Stimulated activated CD4-positive, alpha-beta T cell treated with anti-CD3 and anti-CD28 coated beads, Interleukin-15, amount 100 ng/mL, for 1 hour (primary cell): ENCODE measurements at places on chromosomes 7 and 10.

DNA sequence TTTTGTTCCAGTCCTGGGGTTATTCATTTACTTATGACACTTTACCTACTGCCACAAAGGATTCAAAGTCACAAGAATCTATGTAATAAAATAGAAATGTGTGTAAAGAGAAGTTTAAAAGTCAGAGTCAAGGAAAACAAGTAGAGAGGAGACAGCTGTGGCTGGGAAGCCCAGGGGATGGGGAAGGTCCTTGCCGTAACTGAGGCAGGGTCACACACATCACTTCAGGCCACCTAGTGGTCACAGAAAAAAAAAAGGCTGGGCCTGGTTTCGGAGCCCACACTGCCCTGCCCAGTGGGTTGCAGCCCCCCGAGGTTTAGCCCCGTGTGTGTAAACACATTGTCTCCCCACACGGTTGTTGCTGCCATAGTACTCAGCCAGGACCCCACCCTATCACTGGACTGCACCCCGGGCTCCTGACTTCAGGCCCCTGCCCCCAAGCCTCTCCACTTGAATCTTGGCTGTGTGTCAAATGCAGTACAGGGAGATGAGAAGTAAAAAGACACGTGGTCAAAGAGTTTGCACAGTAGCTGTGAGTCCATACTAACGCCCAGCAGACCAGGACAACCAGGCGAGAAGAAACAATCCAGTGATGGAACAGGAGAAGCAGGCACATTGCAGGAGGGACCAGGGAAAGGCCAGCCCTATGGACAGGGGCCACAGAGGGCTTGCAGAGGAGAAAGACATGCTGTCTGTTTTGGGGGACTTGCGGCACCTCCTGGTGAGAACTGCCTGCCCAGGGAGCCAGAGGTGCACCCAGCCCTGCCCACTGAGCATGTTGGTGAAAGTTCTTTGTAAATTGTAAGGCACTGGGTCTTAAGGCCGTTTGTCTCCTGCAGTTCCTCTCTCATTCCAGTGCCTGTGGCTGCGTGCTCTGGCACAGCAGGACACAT lies 91.4 kb upstream of the MACROH2A2 start:
- DNase-seq = no peak

GRCh38 chr7:140397784-140398750 lies at the start of gene SLC37A3:
Gene SLC37A3, minus strand, starts transcription at chr7:140398530. Its CDS starts 16,004 bp downstream, at chr7:140382526.
- peak; percentile 69 for DNase-seq

DNA sequence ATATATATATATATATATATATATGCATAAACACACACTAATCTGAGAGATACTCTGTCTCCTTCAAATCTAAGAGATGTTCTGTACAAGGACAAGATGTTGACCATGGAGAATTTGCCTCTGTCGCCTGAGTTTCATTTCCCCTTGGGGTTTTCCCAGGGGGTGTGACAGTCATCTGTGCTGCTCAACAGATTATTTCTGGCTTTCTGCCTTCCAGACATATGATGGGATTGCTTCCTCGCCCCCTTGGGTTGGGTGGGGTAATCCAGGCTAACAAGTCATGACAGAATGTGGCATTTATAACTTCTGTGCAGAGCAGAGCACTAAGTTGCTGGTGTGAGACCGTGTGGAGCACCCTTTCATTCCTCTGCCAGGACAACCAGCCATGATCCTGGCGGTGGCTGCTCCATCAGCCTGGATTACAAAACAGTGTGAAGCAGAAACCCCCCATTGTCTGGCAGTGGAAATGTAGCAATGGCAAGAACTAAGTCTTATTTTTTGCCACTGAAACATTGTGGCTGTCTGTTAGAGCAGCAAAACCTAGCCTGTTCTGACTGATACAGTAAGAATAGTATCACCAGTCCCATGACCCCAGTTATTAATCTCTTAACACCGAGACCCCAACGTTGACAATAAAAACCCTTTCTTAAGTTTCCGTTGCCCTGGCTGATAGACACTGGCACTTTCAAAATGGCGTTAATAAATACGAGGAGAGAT lies 13.7 kb upstream of the USP6NL start:
- DNase-seq = no peak

DNA sequence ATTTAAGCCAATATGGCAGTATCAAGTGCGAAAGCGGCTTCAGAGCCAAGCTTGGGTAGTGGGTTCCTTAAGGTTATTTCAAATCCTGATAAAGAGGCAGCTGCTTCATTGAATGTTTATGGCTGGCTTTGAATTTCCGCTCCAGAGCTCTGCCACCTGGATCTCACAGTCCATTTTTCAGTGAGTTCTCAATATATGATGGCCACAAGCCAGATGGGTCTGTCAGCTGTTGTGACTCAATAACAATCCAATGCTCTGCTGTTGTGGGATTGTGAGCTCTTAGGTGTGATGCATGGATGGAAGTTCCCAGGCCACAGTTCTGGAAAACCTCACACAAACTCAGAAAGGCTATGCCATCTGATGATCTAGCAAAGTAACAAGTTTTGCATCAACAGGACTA lies 743.8 kb upstream of the LRRN3 start:
- DNase-seq = no peak

DNA sequence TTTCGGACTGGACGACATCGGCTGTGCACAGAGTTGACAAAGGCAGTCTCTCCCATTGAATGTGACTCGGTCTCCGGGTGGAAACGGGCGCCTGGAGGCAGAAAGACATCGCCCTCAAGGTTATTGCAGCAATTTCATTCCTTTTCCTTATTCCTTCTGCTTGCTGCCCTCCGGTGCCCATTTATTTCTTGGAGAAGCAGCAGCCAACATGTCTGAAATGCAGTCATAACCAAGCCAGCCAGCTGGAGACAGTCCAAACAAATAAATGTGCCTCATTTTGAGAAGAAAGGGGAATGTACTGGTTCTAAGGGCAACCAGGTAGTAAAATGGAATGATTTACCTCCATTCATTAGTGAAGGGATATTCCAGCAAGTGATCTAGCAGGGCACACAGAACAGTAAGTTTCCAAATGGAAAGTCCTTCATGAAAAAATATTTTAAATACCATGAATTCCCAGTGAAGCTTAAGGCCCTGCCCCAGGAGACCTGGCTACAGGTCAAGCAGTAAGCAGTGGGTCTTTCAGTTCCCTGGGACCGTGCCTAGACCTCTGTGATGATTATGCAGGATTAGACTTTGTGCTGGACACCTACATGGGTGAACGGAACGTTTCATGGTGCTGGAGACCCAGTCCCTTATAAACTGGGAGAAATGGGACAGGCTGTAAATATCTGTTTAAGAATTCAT lies 86.6 kb downstream of the ABLIM1 start:
- no peak for DNase-seq

DNA sequence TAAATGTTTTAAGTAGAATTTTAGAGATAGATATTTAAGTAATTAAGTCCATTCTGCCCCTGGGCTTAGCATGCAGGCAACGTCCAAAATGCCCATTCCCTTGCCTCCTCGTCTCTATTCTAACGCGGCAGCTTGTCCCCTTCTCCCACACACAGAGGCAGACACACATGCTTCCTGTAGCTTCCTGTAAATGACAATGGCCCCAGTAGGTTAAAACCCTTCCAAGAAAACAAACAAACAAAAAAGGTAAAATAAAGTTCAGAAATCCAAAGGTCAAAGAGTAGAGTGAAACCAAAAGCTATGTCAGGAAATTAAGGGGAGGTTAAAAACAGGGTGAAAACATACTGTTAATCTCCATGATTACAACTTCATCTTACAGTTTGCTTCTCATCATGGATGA lies 857.6 kb downstream of the GATA3 start:
- no peak for DNase-seq

- no peak for DNase-seq
Measured at GRCh38 chr10:11756766-11757315, 14.7 kb downstream of the ECHDC3 start.

GRCh38 chr10:19817231-19817933 lies 1.1 kb downstream of the PLXDC2 start:
- DNase-seq = no peak

GRCh38 chr10:62451611-62451975 lies 77.4 kb downstream of the ZNF365 start:
- no peak for DNase-seq

- no peak for DNase-seq
Measured at GRCh38 chr10:104424719-104425118, 71.1 kb downstream of the CFAP58 start.

DNA sequence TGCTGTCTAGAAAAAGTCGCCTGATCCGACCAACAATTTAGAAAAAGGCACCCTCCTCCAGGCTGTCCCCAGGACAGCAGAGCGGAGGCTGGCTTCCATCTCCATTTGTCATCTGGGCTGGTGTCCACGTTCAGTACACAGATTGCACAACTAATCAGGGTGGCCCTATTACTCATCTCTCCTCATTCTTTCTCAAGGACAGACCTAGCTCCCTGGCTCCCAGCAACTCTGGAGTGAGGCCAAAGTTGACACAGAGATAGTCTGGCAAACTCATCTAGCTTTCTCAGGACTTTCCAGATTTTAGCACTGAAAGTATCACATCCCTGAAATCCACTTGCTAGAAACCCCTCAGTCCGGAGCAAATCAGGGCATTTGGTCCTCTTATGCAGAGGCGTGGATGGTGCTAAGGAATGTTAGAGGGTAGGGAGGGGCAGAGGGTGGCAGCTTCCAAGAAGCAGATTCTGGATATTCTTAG lies 75.1 kb downstream of the DNAH11 start:
- no peak for DNase-seq

- DNase-seq = no peak
Measured at GRCh38 chr10:129965425-129965808, 1.3 kb upstream of the EBF3 start.

DNA sequence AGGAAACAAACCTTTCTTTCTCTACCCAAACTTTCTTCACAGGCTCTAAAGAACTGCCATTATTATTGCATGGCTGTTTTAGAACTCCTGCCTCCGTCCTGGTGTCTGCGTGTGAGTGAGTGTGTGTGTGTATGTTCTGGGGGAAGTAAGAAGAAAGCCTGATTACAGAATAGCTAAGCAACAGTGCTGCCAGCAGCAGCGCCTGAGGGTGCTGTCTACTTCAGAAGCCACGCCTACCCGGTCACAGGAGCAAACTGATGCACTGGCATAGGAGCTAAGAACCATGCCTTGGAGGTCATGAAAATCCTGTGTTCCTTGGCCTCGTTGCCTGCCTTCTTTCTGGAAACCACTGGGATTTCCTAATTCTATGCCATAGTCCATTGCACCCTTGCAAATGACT lies 25.2 kb downstream of the LIPK start:
- no peak for DNase-seq

DNA sequence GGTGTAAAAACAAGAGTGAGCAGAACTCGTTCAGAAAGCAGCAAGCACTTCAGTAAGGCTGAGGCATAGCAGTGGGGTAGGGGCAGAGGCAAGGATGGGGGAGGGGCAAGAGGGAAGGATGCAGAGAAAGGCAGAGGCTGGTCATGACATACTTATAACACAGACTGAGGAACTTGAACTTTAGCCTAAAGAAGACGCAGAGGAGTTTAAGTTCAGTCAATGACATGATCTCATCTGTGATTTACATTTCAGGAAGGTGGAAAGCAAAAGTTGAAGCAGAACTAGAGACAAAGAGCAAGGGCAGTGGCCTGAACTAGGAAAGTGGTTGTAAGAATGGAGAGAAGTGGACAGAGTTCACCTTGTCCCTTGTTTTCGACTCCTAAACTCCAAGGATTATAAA lies 15.8 kb downstream of the MACC1 start:
- DNase-seq = no peak

DNA sequence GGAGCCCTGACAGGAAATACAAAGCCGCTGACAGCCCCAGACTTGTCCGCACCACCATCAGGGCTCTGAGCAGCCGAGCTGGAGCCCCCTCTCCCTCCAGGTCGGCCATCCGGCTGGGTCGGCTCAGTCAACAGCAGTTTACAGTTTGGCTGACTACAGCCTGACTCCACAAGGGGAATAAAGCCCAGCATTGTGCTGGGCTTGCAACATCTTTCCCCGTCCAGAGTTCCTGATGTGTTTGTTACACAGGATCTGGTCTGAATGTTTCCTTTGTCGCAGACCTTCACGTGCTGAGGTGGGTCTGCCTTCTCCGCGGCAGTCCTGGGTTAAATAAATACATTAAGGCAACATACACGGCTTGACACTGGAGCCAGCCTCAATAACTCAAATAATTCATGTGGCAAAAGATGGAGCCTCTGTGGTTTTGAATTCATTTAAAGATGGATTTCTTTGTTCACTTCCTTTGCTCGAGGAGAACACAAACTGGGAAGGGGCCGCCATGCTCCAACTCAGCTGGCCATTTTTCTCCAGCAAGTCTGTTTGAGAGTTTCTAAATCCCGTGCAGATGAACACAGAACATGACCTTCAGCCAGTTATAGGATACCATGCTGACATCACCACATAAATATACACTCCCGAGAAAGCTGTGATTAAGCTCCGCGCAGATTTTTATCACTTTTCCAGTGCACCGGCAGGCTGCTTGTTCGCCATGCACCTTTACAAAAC lies 192.1 kb downstream of the WDR11 start:
- DNase-seq = no peak

GRCh38 chr10:59706851-59707797 lies 2.5 kb downstream of the SLC16A9 start:
- DNase-seq = no peak

DNA sequence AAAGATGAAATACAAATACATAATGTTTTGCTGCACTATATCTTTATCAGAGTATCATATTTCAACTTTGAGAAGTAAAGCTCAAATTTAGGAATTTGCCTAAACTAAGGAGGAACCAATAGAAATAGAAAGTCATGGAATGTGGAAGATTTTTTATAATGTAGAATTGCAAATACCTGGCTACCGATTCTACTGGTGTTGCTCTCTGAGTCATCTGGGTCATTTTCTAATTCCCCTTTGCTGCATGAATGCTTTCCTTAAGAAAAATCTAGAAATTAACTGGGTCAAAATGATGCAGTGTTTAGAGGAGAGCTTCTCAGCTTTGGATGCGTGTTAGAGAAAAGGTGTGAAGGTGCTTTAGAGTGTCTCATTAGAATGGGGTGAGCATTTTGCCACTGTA lies 568.9 kb upstream of the ANKRD30A start:
- DNase-seq = no peak

DNA sequence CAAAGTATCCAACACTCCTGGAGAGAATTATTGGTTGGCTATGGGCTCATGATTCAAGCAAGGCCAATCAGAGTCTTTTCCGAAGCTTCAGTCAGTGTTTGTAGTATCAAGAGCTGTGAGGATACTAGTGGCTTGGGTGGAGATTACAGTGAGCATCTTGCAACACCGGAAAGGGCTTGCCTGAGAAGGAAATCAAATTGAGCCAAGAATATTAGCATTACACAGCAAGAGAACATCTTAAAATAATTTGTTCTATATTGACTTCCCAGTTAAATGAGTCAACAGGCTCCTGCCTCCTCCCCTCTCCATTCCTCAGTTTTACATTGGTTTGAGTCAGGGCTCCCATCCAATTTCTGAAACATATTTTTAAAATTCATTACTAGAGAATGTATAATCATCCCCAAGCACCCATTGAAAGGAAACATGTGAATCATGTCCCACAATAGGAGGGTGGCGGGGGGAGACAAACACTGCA lies 127.4 kb downstream of the ELAPOR2 start:
- no peak for DNase-seq

DNA sequence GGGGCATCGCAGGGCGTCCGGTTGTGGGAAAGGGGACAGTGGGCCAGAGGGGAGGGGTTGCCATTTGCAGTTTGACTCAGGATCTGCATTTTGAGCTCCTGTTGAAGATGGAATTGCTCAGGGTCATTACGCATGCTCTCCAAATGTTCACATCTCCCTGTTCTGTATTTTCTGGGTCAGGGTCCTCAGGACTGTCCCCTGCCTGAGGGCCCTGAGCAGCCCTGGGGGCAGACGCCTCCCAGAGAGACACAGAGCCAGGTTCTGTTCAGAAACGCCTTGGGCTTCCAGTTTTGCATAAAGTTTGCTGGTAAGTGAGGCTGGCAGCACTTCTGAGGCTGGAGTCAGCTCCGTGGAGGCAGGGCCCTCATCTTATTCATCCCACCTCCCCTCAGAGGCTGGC lies 34.1 kb upstream of the NUB1 start:
- no peak for DNase-seq

- DNase-seq = no peak
Measured at GRCh38 chr10:122186816-122187810, 84.0 kb upstream of the BTBD16 start.
